Thymus (tissue), 14 donors: ENCODE measurements at places on chromosomes 5 and 9. TPM values are rescaled to one million over a fixed set of nuclear protein-coding genes. Genes with fewer than 3 reads are reported as not detected.

DNA sequence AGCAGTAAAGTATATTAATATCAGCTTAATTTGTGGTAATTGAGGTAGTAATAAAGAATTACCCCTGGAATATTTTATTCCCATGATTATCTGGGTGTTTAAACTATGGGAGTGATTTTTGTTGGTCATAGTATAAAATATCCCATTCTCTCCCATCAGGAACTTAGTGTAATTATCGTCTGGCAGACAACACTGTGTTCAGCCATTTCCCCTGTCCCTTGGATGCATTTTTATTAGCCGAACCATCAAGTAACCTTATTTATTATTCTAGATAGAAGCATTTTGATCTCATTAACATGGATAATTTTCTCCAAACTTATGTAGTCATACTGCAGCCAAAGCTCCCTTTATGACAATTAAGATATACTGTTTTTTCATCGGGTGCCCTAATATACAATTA, 320.8 kb downstream of the MAT2B start:
- DNase-seq = no peak

GRCh38 chr5:174165406-174165805, 119.9 kb downstream of the NSG2 start:
- DNase-seq = no peak

TNFSF8 gene
- polyA plus RNA-seq = 82.1 TPM

GRCh38 chr5:147635882-147636728, 126.2 kb upstream of the DPYSL3 start:
- DNase-seq = no peak

ANKRD34B gene
- polyA plus RNA-seq = 0.59 TPM

- no peak for DNase-seq
Measured at GRCh38 chr9:106800701-106801270, 62.2 kb upstream of the ZNF462 start.

PNPLA7 gene
- 11.5 TPM for polyA plus RNA-seq

- no peak for DNase-seq
Measured at GRCh38 chr9:2642068-2642467, 20.5 kb downstream of the VLDLR start.

GRCh38 chr9:35431467-35431866, 58.4 kb upstream of the RUSC2 start:
- no peak for DNase-seq

- no peak for DNase-seq
Measured at GRCh38 chr5:109225716-109226625, 183.8 kb downstream of the PJA2 start.
